Spleen (tissue), 13 donors: ENCODE measurements at places on chromosomes 2 and 18. TPM values are rescaled to one million over a fixed set of nuclear protein-coding genes. Genes with fewer than 3 reads are reported as not detected.

Gene LIMS3
- total RNA-seq = 1.6 TPM

Gene RGPD4
- total RNA-seq = not detected

Gene UGT1A10
- not detected for total RNA-seq

Gene ICA1L
- total RNA-seq = 1.9 TPM

Gene EPHA4
- total RNA-seq = 8.2 TPM

Gene DSC3
- total RNA-seq = not detected

Gene SESTD1
- 37.5 TPM for total RNA-seq

Gene FAM136A
- total RNA-seq = 22.8 TPM

Gene PLB1
- 45.7 TPM for total RNA-seq

GRCh38 chr2:127011231-127011661, 95.7 kb downstream of the BIN1 start:
- DNase-seq = no peak

- DNase-seq = no peak
Measured at GRCh38 chr2:172282944-172283343, 144.4 kb upstream of the ITGA6 start.

DNA sequence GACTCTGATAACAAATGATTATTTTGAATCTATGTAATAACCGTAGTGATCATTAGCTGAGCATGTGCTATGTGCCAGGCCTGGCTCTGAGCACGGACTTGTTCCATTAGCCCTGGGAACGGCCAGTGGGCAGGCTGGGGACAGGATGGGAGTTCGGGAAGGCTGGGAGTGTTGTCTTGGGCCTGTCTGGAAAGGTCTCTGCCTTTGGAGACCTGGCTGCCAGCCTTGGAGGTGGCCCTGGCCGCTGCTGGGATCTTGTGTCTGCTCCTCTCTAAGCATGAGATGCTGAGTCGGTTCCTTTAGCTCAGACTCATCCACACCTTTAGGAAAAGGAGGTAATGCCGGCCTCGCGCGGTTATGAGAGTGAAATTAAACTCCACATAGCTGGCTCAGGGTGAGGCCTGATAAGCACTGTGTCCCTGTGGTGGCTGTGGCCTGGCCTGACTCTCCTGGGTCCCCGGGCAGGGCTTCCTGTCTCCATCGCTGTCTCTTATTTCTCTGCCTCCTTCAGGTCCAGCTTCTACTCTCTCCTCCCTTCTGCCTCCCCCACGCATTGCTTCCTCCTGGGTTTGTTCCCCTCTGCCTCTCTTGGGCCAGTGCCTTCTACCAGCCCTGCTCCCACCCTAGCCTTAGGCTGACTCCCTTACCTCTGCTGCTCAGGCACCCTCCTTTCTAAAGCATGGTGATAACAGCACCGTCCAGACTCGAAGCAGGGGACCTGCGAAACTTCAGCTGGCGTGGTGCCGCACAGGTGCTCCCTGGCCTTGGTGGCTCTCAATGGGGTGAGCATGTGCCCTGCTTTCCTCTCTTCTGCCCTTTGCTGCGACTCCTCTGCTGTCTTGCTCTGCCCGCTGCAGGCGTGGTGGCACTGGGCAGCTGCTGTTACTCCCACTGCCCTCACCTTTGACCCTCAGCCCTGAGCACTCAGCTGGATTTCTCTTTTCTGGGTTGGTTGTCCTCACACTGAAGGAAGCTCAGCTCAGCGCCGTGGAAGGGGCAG, 41.8 kb downstream of the NCK2 start:
- DNase-seq = no peak

DNA sequence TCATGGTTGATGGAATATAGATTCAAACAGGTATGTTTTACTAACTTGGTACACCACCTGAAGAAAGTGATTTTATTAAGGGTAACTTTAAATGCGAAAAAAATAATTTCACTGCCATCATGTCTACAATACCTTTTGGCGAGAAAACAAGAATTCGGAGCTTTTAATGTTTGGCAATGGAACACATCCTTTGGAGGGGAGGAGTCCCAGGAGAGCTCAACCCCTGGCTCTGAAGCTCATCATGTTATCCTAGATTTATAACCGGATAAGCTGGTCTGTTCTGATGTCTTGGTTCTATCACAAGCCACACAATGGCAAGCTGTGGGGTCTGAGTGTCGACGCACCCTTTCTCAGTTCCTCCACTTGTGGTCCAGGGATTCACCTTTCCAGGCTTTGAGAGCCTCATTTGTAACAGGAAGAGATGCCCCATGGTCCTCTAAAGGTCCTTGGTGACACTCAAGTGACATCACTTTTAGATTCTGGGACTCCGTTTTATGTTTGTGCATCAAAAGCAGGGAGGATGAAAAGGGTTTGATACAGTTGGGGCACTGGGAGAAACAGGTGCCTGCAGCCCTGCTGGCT, 172.7 kb downstream of the BCL2 start:
- DNase-seq = no peak

DNA sequence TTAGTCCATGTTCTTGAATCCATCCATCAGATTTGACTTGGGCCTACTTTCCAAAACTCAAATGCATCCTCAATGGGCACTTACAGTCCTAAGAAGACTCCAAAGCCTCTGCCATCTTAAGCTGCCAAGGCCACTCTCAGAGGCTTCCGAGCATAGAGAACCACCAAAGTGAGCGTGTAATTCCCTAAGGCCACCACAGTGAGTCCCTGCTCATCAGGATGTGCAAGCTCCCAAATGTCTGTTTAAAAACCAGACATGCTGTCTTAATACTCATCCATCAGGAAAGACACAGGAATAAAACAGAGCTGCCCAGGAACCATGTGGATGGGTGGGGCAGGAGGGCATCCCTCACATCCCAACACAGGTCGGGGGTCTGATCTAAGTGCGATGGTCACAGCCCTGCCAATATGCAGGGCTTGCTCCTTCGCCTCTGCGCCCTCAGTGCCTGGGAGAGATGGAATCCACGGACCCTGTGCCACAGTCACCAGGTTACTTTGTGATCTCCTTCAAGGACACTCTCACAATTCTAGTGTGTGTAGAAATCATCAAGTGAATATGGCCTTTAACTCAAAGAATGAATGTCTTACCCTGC, 80.4 kb downstream of the POLR1A start:
- no peak for DNase-seq

GRCh38 chr2:181743723-181744031, 63.4 kb upstream of the NEUROD1 start:
- DNase-seq = no peak

DNA sequence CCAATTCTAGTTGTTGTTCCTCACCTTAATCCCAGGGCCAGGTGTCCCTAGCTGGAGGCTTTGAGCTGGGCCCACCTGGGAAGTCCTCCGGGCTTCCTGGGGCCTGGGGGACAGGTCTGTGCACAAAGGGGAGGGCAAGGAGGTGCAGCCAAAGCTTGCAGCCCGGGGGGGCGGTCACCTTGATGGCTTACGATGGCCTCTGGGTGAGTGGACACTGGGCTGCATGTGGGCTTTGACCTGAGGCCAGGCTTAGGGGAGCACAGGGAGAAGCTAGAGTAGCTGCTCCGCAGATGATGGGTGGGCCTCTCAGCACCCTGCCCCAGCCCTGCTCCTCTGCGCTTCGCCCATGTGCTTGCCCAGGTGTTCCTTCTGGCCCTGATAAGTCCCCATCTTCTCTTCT, 41.8 kb upstream of the HAAO start:
- peak; percentile 58 for DNase-seq

- DNase-seq = no peak
Measured at GRCh38 chr2:102296449-102296848, 14.9 kb upstream of the IL1RL1 start.

- no peak for DNase-seq
Measured at GRCh38 chr18:73579698-73580097, 567.9 kb downstream of the FBXO15 start.

DNA sequence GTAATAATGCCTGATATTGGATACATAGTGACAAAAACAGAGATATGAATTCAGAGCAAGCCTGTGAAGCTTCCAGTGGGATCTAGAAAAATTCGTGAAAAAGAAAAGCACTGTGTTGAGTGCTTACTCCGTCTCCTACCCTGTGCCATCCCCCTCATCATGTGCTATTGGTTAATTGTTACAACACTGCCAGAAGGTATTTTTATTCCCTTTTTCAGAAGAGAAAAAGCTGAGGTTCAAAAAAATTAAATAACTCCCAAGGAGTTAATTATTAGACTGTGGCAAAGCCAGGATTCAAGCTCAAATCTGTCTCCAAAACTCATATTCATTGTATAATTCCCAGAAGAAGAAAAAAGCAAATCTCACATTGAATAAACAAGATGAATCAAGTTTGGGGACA, 735.5 kb upstream of the ACVR2A start:
- no peak for DNase-seq

DNA sequence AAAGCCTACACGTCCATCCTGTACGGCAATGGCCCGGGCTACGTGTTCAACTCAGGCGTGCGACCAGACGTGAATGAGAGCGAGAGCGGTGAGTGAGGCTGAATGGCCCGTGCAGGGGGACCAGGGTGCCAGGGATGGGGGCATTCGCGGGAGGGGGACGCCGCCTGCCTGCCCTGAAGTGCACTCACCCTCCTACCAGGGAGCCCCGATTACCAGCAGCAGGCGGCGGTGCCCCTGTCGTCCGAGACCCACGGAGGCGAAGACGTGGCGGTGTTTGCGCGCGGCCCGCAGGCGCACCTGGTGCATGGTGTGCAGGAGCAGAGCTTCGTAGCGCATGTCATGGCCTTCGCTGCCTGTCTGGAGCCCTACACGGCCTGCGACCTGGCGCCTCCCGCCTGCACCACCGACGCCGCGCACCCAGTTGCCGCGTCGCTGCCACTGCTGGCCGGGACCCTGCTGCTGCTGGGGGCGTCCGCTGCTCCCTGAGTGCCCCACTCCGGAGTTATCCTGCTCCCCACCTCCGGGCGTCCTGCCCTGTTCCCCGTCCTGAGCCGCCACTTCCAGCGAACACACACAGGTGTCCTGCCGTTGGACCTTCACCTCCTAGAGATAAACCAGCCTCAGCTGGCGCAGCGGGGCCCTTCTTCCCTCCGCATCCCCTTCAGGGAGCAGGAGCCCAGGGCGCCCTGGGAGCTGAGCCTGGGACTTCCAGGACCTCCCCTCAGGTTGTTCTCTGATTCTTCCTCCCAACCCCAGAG, 2.9 kb downstream of the ALPI start:
- peak; percentile 66 for DNase-seq

DNA sequence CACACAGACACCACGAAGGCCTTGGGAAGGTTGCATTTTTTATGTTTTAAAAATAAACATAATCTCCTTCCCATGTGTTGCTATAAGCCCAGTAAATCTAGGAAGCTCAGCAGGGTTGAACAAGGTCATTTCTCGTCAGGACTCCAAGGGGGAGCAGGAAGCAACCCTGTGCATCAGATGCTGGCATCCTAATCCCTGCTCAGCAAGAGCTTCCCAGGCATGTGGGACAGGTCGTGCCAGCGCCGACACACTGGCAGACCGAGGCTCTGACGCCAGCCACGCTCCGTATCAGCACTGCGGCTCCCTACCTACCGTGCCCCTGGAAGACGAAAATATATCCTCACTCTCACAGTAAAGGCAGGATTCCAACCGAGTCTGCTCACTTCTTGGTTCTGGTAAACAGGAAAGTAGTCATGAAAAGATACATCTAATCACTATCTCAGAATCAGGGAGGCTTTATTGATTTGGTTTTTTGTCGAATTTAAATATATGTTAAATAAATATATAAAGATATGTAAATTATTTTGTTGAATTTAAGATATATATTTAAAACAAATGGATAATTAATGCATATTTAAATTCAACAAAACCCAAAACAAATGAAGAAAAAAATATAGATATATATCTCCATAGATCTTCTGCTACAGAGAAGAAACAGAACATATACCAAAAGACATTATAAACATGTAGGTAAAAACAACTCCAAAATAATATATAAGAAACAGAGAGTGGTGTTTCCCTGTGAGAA, 61.4 kb downstream of the TXNL1 start:
- no peak for DNase-seq

DNA sequence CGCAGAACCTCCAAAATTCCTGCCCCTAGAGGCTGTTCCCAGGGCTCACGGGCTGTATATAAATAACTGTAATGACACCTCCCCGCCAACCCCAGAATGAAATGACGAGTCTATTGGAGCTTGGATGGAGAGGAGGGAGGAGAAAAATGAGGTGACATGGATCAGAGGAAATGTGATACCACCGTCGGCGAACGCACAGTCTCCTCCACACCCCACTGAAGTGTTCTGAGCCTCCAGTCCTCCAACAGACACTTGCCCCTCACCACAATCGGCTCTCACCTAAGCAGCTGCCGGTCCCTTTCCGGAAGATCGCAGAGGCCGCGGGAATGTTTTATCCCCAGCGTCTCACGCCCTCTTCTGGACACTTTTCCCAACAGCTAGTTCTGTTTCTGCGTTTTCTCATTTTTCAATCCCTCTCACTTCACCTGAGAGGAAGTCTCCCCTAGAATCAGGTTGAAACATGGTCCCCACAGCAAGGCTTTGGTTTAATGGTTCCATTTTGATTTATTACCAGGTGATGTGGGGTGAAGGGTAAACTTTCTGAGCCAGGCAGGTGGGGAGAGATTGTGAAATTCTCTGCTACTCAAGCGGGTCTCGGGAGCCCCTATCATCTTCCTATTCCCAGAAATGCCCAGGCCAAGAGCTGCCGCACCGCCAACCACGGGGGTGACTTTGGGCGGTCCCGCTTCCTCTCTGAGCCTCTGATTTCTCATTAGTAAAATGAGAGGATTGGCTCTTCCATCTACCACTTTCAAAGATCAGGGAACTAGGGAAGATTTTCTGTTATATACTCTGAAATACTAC, 9.1 kb upstream of the MYO5B start:
- DNase-seq = no peak

- DNase-seq = peak; percentile 70
Measured at GRCh38 chr18:76970770-76971559, 148.6 kb downstream of the ZNF236 start.

DNA sequence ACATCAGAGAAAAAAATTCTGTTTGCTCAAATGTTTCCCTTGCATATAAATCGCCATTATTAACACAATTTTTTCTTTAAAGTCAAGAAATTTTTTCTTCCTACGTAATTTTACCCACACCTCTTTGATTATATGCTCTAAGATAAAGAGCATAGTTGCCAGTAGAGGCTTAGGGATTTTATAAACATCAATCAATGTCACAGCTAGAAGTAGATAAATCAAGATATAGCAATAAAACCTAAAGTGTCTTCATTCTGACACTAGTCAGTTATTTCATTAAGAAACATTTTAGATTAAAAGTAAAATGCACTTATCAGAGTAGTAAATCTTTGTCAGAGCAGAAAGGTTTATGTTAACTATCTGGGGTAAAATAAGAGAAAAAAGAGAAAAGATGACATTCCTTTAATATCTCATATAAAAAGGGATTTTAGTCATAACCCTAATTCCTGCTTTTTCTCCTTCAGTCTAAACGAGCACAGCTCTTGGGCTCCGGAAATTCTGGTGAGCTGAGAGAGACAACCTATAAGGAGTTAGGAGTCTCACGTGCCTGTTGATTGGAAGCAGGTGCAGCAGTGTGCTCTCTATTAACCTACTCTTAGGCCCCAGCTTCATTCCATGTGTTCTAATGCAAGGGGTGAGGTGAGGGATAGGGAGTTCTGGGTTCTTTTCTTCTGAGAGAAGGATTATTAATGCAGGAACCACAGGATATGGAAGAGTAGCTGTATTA, 172.4 kb upstream of the GULP1 start:
- no peak for DNase-seq

GRCh38 chr2:138023976-138024375, 59.7 kb downstream of the HNMT start:
- no peak for DNase-seq

- no peak for DNase-seq
Measured at GRCh38 chr2:3249476-3249962, 128.1 kb downstream of the EIPR1 start.

- DNase-seq = peak; percentile 61
Measured at GRCh38 chr18:78727057-78727739, 252.4 kb upstream of the SALL3 start.

- DNase-seq = no peak
Measured at GRCh38 chr2:132790207-132790785, 120.3 kb upstream of the LYPD1 start.
